ENCODE measurements at places on chromosomes 16 and 17. TPM values are rescaled to one million over a fixed set of nuclear protein-coding genes. Genes with fewer than 3 reads are reported as not detected.

CTCF gene
- total RNA-seq = 43.8 TPM

KRT33A gene
- total RNA-seq = not detected

CEP295NL gene
- total RNA-seq = 2.7 TPM

TEKT1 gene
- not detected for total RNA-seq

C16orf87 gene
- total RNA-seq = 22.6 TPM

NPIPB9 gene
- total RNA-seq = 2.6 TPM

ZNF385C gene
- total RNA-seq = 0.20 TPM

LRRC36 gene
- not detected for total RNA-seq

CDYL2 gene
- total RNA-seq = 15.8 TPM

- no peak for DNase-seq
Measured at GRCh38 chr17:28093999-28094716, 51.7 kb downstream of the NLK start.

- DNase-seq = no peak
Measured at GRCh38 chr17:72588961-72589360, 468.1 kb downstream of the SOX9 start.

DNA sequence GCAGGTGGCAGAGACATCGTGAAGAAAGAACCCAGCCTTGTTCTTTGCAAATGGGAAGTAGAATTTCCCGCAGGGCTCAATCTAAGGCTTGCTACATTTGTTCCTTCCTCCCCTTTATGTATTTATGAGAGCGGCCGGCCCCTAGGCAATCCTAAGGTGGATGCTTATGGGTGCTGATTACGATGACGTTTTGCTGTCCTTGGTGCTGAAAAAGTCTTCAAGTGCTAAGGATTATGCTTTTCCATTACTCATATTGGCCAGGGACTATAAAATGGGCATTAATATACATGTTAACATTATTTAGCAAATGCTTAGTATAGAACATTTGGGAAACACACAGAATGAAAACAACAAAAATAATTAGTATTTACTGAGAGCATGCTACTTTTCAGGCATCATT is 313.3 kb upstream of the XYLT1 start:
- no peak for DNase-seq

GRCh38 chr17:19461681-19462080 is 50.6 kb downstream of the RNF112 start:
- DNase-seq = no peak

DNA sequence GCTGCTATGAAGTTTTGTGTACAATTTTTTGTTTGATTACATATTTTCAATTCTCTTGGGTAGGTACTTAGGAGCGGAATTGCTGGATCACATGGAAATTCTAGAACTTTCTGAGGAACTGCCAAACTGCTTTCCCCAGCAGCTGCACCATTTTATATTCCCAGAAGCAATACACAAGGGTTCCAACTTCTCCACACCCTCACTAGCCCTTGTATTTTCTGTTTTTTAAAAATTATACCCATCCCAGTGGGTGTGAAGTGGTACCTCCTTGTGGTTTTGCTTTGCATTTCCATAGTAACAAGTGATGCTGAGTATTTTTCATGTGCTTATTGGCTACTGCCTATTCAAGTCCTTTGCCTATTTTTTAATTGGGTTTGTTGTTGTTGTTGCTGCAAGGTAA is 20.9 kb downstream of the NACA2 start:
- DNase-seq = no peak

GRCh38 chr16:28985211-28986041 is 574 bp downstream of the LAT start:
- DNase-seq = no peak

DNA sequence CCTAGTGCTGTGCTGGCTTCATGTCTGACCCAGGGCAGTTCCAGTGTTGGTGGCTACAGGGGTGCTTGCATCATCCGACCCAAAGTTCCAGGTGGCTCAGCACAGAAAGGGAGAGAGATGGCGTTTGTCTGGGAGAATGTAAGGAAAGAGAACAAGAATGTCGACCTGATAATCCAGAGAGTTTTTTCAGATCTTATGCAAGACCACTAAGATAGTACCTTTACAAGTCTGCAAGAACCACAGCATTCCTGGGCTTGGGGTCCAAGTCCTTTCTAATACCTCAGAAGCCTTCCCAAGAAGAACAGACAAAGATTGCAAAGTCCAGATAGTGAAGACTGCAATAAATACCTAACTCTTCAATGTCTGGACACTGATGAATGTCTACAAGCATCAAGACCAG is 363.0 kb upstream of the TOM1L1 start:
- DNase-seq = no peak

DNA sequence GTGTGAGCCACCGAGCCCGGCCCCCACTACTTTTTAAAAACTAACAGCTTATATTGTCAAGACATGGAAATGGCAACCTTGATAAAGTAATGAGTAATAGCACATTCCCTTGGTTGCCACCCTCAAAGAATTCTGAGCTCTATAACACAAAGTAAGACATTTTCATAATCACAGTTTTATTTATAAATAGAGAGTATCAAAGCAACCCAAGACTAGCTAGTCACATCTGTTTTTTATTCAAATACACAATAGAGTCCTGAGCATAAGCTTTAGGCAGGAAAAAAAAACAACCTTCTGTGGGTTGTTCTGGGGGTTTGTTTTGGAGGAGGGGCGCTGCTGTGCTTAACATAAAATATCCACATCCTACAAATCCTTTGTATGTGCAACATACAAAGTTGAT is 68.7 kb downstream of the CEP95 start:
- no peak for DNase-seq

- DNase-seq = peak; percentile 51
Measured at GRCh38 chr17:82019690-82020571, 2.7 kb downstream of the CENPX start.

- no peak for DNase-seq
Measured at GRCh38 chr17:28335959-28336871, 654 bp downstream of the TNFAIP1 start.

- no peak for DNase-seq
Measured at GRCh38 chr16:6861815-6862477, 470.7 kb upstream of the RBFOX1 start.

- DNase-seq = no peak
Measured at GRCh38 chr17:12727076-12727760, 61.5 kb downstream of the MYOCD start.

- no peak for DNase-seq
Measured at GRCh38 chr17:42563950-42564349, 2.0 kb downstream of the COASY start.

GRCh38 chr16:65781855-65782254 is 584.6 kb upstream of the CDH5 start:
- DNase-seq = no peak

GRCh38 chr17:79952901-79953300 is 82.8 kb downstream of the TBC1D16 start:
- DNase-seq = no peak
